Omental fat pad (tissue), 4 donors: ENCODE measurements at places on chromosomes 4 and X.

DNA sequence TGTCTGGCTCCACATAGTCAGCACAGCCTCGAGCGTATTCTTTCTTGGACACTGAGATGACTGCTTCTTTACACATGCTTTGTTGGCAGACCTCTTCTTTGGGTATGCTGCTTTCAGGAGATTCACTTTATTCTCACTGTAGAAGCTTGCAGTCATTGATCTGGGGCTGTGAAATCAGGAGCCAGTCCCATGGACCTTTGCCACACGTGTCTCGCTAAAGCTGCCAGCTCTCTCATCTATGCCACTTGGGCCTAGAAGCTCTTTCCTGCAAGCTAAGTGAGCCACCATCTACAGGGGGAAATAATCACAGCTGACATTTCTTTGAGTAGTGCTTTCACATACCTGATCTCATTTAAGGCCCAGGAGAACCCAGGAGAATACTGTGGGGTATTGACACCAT, 5.0 kb downstream of the RASL11B start:
- no peak for DNase-seq

GRCh38 chr4:38768968-38769394, 13.8 kb downstream of the TLR10 start:
- DNase-seq: no peak

DNA sequence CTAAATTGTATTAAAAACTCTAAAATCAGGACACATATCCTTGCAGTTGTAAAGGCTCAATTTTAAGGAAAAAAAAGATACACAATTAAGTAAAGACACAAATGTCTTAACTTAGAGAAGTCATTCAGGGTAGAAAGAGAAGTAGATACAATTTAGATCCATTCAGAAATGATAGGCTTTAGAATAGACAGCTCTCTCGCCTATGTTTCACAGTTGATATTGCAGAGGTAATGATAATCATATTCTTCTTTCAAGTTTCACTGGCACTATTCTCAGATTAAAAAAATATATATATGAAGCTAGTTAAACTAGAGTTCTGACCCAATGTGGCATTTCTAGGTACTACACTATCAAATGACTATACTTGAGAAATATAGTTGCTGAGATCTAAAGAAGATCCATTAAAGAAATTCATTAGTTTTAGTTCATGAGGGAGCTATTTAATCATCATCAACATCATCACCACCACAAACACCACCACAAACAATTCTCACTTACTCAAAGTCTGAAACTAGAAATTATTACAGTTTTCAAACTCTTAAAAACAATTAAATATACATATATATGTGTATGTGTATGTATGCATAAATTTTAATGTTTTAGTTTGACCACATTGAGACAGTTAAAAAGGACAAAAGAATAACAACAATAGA, 93.1 kb downstream of the ANTXR2 start:
- no peak for DNase-seq

DNA sequence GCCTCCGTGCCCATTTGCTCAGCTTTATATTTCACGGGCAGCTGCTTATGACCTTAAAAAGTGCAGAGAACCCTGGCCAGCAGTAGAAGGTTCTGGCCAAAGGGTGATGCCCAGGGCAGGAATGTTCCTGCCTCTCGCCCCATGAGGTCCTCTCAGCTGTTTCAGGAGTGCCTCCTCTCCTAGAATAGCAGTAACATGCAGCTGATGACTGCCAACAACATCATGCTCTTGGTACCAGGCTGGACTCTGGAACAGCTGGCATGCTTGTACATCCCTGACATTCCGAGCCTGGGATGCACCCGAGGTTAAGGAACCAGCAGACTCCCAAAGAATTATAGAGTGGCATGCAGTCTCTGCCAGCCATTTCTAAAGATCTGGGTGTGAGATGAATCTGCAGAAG, 11.7 kb upstream of the TENM3 start:
- DNase-seq: no peak

GRCh38 chrX:15866147-15866546, 11.5 kb upstream of the AP1S2 start:
- no peak for DNase-seq

- DNase-seq: no peak
These were observed 147.6 kb upstream of the ATP6AP2 start for GRCh38 chrX:40433160-40433559.

DNA sequence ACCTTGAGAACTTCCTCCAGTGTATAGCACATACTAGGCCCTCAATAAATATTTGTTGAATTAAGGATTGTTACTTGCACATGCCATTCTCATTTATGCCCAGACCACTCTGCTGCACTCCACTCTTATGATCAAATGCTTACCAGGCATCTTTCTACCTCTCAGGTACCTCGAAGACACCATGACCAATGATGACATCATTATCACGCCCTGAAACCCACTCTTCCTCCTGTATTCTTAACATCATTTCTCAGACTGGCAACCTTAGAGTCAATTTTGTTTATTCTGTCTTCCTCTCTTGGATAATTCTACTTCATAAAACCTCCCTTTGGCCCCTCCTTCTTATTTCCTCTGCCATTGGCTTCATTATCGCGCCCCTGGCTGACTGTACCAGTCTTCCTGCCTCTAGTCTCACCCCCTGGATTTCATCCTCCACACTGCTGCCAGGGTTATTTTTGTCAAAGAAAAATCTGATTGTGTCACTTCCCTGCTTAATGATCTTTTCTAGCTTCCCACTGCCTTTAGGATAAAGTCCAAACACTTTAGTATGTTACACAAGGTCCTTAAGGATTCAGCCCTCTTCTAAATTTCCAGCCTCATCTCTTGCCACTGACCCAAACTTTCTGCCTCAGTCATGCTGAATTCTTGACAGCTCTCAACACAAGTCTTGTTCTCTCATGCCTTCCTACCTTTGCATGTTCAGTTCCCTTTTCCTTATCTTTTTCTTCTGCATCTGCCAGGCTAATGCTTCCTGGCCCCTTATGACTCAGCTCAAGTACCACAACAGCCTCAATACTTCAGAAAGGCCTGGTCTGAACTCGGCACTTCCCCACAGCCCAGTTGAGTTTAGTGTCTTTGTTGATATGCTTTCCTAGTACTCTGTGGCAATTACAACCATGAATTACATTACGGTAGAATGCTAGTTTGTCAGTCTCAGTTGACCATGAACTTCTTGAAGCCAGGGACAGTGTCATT, 45.8 kb downstream of the HDAC8 start:
- DNase-seq: no peak

DNA sequence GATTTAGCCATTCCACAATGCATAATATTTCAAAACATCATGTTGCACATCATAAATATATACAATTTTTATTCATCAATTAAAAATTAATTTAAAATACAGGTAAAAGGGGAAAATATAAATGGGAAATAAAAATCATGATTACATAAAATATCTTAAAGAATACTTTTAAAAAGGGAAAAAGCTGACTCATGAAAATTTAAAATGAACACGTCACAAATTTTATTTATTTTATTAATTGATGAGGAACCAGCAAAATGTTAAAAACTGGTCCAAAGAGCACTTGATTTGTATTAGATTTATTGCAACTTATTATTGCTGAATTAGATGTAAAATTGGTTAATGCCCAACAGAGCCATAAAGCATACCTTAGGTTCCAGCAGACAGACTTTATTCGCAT, 78.5 kb upstream of the ANK2 start:
- no peak for DNase-seq

- DNase-seq: no peak
These were observed 14.3 kb upstream of the MTNR1A start for GRCh38 chr4:186569533-186570192.

GRCh38 chr4:182547435-182547834, 304.2 kb downstream of the TENM3 start:
- DNase-seq: no peak

GRCh38 chr4:158649111-158649680, 22.5 kb downstream of the C4orf46 start:
- no peak for DNase-seq

DNA sequence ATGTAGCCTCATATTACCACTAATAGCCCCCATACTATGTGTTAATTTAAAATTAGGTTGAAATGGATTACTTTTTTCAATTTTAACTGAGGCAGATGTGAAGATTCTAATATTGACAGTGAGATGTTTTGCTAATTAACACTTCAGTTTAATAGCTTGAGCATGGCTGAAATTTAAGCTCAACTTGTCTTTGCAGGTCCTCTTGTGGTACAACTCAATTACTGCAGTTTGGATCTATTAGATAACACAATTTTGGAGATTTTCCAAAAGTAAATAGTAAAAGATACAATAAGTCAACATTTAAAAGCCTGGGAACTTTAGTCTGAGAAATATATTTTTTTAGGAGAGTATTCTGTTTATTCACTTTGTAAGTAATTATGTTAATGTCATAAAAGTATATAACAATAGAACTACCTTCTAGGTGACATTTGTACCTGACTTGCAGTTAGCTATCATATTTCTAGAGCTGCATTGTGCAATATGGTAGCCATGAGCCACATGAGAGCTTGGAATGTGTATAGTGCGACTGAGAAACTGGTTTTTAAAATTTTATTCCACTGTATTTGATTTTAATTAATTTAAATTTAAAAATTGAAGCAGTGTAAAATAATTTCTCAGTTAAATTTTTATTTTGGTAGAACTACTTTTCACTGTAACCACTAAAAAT, 73.1 kb upstream of the FMR1 start:
- no peak for DNase-seq

DNA sequence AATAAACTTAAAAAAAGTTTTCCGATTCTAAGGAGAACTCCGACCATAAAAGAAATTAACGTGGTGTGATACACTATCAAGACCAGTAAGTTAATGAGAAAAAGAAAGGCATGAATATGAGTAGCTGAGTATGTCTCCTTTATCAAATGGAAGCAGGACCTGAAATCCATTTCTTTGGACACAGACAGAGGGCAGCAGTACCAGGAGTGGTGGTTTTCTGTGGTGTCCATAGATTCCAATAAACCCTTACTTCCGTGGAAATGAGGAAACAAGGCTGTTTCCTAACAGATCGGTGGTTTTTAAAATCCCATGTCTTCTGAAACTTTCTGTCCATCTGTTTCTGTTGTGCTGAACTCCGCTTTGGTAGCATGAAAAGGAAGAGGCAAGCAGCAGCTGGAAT, 128.5 kb upstream of the TSPAN5 start:
- no peak for DNase-seq

DNA sequence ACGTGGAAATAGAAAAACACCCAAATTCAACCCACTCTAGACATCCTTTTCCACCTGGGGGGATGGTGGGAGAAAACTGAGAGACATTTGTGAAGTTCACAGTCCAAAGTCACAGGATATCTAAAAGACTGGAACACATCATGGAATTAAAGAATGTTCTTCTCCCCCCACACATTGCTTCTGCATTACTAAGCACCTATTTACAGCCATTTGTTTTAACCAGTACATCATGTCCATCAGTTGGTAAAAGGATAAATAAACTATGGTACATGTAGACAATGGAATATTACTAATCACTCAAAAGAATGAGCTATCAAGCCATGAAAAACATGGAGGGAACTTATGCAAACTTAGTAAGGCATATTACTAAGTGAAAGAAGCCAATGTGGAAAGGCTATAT, 185.5 kb upstream of the ANXA10 start:
- no peak for DNase-seq

DNA sequence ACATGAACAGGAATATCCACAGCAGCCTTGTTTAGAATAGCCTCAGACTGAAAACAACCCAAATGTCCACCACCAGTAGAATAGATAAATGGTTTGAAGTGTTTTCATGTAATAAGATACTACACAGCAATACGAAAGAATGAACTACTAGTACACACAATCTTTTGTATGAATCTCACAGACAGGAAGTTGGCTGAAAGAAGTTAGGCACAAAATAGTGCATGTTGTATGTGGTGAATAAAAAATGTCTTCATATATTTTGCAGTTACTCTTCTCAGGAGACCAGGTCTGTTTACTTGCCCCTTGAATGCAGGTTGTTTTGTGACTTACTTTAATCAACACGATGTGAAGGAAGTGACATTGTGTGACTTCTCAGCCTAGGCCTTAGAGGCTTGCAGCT, 75.9 kb upstream of the LEF1 start:
- no peak for DNase-seq

- no peak for DNase-seq
These were observed 156.9 kb downstream of the APBB2 start for GRCh38 chr4:41057467-41057866.

DNA sequence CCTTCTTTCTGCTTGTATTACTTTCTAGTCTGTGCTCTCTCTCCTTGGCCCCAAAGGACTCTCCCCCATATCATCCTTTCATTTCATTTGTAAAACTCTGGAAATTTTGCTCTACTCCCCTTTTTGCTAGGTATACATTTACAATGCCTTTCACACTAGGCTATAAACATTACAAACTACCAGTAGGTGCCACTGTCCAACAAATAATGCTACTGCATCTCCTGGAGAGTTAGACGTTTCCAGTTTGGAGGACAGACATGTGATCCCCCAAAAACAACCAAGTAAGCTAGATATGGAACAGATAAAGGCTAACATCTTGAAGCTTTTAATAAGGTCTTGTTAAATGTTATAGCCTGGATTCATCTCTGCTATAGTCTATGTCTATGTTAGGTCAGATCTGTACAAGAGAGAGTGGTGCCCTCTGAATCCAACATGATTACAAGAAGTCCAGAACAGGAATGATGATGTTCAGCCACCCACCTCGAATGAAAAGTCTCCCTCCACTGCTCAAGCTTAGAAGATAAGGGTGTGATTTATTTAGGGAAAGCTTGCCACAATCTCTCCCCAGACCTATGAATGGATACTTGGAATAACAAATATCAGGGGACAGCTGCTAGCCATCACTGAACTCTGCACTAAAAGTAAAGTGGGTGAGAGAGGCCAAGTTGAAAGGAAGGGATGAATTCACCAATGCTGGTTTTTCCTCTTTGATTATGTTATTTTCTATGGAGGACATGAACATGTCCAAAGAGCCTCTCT, 14.3 kb downstream of the CBR4 start:
- DNase-seq: no peak
